Stimulated activated CD4-positive, alpha-beta T cell treated with anti-CD3 and anti-CD28 coated beads, Interleukin-1b, Interleukin-23, amount 100 ng/mL, for 1 hour (primary cell): ENCODE measurements at places on chromosomes 5 and 9.

GRCh38 chr5:179978792-179979191, 71.1 kb upstream of the TBC1D9B start:
- no peak for DNase-seq

DNA sequence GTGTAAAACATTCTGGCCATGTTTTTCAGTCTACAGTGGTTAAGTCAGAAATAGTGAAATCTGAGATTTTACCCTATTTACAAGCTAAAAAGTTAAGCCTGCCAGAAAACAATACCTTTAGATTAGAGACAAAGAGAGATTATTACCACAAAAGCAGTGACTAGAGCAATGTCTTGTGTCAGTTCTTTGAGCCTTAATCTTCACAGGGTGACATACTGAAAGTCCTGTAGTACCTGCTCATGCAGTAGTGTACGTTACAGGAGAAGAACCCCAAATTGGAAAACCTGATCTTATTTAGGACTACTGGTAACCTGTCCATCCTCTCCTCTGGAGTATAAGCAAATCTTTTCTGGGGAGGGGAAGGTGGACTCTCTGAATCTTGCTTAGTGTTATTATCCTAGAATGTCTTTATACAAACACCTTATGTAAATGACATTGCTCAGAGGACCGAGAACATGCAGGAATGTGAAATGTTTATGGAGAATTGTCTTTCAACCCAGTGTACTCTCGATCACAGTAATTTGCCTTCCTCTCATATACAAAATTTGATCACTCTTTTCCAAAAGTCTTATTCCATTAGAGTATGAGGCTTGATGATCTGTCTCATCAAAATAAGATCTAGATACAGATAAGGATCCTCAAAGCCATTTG, 55.7 kb downstream of the ERBIN start:
- no peak for DNase-seq

DNA sequence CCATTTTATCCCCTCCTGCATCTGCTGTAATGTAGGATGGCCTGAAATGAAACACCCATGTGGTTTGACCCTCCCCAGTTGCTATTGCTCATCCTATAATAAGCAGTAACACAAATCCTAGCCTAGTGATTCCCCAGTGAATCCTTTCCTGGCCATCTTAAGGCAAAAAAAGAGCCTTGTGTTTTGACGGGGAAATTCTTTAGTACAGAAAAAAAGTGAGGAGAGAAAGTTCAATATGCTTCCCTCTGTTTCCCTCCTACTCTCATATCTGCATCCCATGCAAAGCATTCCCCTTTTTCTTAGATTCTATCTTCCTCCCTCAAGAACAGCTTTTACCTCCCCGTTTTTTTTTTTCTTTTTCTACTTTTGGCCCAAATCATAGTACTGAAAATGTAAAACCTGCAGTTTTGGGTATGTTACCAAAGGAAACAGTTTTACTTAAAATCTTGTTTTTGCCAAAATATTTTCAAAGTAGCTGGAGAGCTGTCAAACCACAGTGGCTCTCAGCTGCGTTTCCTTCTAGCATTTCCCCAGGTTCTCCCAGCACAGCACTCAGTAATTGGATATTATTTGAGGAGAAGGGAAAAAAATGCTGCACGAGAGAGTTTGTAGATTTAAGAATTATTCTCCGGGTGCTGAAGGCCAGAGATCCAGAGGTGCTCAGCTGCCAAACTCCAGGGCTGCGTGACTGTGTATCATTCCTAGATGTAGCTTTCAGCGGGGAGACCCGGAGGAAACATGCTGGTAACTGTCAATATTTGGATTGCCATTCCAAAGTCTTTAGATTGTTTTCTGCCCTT, 321.4 kb downstream of the NPR3 start:
- no peak for DNase-seq

GRCh38 chr9:15498246-15498995, 12.3 kb downstream of the PSIP1 start:
- no peak for DNase-seq

GRCh38 chr9:137757613-137758029, 120.0 kb upstream of the CACNA1B start:
- no peak for DNase-seq

GRCh38 chr9:133728856-133729616, 9.1 kb downstream of the SARDH start:
- DNase-seq, result no peak

GRCh38 chr5:91830361-91830953, 447.3 kb upstream of the ARRDC3 start:
- DNase-seq, result no peak
